Activated T-helper 17 cell treated with anti-CD3 and anti-CD28 coated beads, Interleukin-2, amount 50 U/mL, for 72 hours (primary cell): ENCODE measurements at places on chromosomes 2 and 18. TPM values are rescaled to one million over a fixed set of nuclear protein-coding genes. Genes with fewer than 3 reads are reported as not detected.

- H3K4me1 ChIP-seq = peaks cover 23% of the 10 kb centered on the region
- H3K27me3 ChIP-seq = no peaks in the 10 kb centered on the region
These were observed 3.2 kb downstream of the WBP1 start for GRCh38 chr2:74461187-74462053.

DNA sequence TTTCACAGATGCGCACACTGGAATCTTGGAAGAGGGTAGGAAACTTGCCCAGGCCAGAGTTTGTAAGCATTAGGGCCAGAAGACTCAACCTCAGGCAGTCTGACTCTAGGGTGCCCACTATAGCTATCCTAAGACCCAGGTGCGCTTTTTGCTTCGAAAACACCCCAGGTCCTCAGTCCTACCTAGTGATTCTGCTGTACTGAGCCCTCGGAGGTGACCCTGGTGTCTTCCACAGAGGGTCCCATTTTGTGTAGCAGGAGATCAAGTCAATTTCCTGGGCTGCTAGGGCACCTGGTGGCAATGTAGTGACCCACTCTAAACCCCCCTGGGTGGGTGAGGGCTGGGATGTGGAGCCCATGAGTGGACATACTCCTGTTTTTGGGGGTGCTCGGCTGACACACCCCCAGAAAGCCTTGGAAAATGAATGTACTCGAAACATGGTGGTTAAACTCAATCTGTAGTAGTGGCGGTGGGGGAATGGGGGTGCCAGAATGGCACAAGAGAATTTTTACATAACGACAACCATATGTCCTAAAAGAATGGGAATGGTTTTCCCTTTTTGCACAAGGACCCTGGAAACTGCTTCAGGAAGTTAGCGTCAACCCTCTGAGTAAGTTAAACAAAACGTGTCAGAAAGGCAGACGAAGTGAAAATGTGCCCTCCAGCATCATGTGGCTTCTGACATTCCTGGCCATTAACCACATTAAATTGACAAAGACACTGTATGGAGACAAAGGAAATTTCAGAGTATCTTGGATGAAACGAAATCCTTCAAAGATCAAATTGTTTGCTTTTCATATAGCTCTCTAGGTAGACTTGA lies 218.0 kb upstream of the COPS8 start:
- peaks cover 7% of the 10 kb centered on the region for H3K4me1 ChIP-seq
- no peaks in the 10 kb centered on the region for H3K36me3 ChIP-seq
- H3K27me3 ChIP-seq = peaks cover 7% of the 10 kb centered on the region

GRCh38 chr2:121793816-121794215 lies 38.4 kb downstream of the TSN start:
- ATAC-seq = no peak
- H3K27ac ChIP-seq = no peak overlapping the region
- no peaks in the 10 kb centered on the region for H3K4me1 ChIP-seq
- H3K36me3 ChIP-seq = no peaks in the 10 kb centered on the region

DNA sequence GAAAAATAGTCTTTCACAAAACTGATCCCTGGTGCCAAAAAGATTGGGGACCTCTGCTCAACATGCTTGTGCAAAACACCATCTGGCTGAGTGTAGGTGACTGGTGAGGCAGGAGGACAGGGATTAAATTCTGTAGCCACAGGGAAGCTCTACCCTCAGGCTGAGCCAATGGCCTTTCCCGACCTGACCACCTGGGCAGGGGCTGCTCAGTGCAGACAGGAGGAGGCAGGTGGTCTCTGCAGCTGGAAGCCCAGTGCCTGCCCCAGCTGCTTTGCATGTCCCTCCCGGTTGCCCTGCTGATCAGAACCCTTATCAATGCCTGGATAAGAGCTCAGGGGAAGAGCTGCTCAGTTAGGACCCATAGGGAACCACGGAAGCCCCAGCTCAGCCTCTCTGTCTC lies 235.3 kb downstream of the ANKRD36 start:
- H3K27ac ChIP-seq = no peak overlapping the region
- H3K36me3 ChIP-seq = no peaks in the 10 kb centered on the region
- H3K4me1 ChIP-seq = no peaks in the 10 kb centered on the region
- H3K27me3 ChIP-seq = peaks cover 22% of the 10 kb centered on the region
- H3K4me3 ChIP-seq = no peak overlapping the region
- ATAC-seq = no peak

DNA sequence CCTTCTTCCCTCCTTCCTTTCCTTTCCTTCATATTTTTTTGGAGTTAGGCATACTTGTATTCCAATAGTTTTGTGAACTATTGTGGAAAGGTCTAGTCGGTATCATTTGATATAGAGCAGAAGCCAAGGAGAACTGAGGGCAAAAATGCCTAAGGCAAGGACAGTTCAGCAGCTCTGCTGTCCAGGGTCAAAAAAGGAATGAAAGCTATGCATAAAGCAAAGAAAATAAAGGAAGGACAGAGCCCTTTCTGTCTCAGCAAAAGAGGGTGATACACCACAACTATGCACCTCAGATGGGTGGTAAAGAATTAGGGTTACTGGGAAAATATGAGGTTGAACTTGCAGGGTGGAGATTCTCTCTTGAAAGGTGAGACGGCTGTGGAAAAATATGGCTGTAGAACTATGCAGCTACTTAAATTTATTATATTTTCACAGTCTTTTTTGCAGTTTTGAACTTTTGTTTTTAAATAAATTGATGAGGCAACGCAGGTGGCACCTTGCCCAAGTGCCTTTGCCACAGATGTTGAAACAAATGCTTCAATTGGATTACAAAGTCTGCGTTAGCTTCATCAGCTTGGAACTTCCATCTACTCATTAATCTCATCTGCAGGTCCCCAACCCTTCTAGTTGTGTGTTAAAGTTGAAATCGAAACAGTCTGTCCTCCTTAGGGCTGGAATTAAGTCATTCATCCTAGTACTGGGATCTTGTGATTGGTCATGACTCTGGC lies 20.8 kb downstream of the LHCGR start:
- no peaks in the 10 kb centered on the region for H3K4me1 ChIP-seq
- H3K27me3 ChIP-seq = peaks cover 30% of the 10 kb centered on the region
- H3K27ac ChIP-seq = no peak overlapping the region
- H3K4me3 ChIP-seq = no peak overlapping the region
- no peak for ATAC-seq

DNA sequence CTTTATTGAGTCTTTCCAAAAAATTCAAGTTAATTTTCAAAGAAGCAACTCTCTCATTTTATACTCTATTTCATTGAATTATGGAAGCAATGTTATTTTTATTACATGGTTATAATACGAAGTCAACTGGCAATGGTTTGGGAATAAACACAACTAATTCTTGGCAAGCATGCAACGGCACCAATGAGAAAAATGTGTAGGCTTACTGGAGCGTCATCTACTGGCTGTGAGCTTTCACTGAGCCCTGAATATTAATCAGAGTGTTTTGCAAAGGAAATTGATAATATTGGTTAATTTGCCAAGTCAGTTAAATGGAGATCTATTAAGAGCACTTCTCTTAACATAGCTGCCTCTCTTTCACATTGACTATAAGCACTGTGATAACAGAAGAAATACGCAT lies 163.9 kb downstream of the IKZF2 start:
- no peaks in the 10 kb centered on the region for H3K4me1 ChIP-seq
- ATAC-seq = no peak
- H3K36me3 ChIP-seq = no peaks in the 10 kb centered on the region

DNA sequence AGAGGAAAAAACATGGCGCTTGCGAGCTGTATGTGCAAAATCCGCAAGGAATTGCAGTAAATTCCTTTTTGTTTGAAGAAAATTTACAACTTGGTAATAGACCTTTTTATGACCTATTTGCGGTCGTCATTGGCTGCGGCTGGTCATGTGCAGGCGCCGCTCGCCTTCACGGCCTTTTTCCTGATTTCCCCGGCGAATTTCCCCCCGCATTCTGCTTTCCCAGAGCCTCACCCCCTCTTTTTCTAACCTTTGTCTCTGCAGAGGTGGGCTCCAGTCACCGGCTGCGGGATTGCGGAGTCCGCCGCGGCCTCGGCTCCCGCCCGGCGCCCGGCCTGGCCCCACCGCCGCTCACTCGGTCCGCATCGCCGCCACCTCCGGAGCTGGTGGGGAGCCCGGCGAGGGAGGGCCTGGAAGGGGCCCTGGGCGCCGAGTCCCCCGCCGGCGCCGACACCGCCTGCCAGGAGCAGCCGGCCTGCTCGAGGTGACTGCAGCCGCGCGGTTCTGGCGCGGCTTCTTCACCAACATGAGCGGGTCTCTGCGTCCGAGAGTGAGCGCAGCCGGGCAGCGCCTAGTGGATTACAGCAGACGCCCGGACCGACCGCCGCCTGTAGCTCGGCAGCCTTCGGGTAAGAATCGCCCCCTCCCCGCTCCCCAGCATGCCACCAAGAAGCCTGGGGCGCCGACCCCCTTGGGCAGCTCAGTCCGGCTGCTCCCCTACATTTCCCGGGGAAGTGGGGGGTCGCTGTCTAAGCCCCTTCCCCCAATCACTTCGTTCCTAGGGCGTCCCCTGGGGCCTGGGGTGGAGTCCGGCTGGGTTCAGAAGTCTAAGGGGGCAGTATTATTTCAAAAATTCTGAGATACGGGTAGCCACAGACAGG lies 7.1 kb downstream of the HOXD8 start:
- H3K36me3 ChIP-seq = peaks cover 25% of the 10 kb centered on the region
- peaks cover 4% of the 10 kb centered on the region for H3K4me1 ChIP-seq
- no peak overlapping the region for H3K27ac ChIP-seq
- ATAC-seq = no peak
- H3K4me3 ChIP-seq = no peak overlapping the region

Gene IL1R2
- 97.6 TPM for total RNA-seq

Gene PREB
- 38.0 TPM for total RNA-seq

Gene PROC
- not detected for total RNA-seq
